ENCODE measurements at places on chromosomes 2 and 18.

- no peak for DNase-seq
Measured at GRCh38 chr2:160246356-160246755, 46.3 kb upstream of the ITGB6 start.

- no peak for DNase-seq
Measured at GRCh38 chr2:189096769-189097447, 82.7 kb downstream of the COL5A2 start.

DNA sequence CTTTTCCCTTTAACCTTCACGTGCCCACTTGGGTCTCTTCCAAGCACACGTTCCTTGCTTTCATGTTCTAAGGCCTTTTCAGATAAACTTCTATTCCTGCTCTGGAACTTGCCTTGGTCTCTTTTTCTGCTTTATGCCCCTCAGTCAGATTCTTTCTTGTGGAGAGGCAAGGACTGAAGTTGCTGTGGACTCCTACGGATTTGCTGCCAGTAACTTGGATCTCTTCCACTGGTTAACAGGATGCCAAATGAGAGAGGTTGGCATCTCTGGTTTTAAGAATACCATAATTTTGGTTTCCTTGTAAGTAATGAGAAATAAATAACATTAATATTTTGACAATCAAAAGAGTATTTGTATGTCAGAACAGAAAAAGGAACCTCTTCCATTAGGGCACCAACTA, 33.0 kb downstream of the COMMD1 start:
- DNase-seq, result no peak

DNA sequence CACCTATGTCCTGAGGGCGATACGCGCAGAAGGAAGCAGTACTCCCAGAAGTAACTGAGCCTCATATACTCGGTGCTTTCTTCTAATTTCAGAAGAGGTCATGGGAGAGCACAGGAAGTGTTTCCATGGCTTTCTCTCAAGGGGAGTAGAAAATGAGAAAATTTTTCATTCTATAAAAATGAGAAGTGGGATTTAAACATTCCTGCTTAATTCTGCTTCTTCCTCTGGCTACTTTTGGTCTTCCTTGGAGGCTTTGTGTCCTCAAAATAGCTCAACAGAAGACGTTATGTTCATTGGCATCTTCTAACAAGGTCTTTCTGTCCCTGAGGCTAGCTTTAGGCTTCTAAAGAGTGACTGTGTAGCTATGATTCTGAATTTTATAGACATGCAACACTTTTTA, 497.0 kb downstream of the TDRD15 start:
- no peak for DNase-seq

- DNase-seq, result no peak
Measured at GRCh38 chr2:134549104-134549503, 169.7 kb downstream of the TMEM163 start.

- DNase-seq, result no peak
Measured at GRCh38 chr2:223701761-223702160, 99.6 kb upstream of the SCG2 start.

DNA sequence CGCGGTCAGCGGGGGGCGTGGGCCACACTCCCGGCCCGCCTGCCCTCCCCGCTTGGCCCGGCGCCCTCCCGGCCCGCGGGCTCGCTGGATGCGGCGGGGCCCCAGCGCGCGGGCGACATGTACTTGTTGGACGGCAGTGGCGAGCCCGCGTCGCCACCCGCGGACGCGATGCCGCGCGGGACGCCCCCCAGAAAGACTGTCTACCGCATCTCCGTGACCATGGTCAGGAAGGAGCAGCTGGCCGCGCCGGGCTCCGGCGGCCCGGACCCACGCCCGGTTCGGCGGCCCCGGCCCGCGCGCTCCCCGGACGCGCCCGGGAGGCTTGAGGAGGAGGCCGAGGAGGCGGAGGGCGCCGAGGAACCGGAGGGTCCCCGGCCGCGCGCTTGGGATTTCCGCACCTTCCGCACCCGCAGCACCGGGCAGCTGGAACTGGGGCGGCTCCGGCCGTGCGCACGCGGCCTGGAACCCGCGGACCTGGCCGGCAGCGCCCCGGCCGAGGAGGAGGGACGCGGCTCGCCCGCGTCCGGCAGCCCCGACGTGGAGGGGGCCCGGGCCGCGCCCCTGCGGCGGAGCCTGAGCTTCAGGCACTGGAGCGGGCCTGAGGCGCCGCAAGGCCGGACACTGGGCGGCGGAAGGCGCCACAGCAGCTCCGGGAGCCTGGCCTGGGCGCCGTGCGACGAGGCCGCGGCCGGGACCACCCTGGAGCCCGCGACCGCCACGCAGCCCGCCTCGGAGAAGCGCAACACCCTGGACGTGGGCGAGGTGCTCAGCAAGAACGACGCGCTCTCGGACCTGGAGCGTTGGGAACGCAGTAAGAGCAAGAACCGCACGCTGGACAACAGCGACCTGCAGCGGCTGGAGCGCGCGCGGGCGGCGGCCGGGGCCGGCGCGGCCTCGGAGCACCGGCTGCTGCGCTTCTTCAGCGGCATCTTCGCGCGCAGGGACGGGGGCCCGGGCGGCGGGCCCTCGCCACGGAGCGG, 176.4 kb downstream of the AGAP1 start:
- DNase-seq, result peak; percentile 60

DNA sequence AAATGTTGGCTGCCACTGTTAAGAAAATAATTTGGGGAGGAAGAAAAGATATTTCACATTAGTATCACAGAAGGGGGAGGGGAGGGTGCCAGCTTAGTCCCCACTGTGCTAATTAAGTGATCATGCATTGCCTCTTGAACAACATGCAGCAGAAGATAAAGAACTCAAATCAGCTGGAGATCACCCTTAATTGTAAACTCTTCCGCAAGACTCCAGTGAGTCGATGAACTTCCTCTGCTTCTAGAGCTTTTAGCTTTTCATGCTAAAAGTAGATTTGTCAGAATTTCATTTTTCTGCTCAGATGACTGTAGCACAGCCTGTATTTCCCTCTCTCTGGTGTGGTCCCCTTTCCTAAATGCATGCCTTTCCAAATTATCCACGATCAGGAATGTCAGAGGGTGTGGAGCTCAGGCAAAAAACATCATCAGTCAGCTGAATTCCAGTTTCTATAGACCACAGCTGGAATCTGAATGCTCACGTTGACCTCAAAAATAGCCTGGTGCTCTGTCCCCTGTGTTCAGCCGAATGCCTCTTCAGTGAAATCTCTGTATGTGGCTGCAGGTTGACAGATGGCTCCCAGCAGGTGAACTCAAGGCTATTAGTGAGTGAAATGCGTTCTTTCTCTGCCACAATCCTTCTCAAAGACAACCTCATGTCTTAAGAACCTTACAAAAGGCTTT, 156.8 kb upstream of the UNC80 start:
- DNase-seq, result no peak

DNA sequence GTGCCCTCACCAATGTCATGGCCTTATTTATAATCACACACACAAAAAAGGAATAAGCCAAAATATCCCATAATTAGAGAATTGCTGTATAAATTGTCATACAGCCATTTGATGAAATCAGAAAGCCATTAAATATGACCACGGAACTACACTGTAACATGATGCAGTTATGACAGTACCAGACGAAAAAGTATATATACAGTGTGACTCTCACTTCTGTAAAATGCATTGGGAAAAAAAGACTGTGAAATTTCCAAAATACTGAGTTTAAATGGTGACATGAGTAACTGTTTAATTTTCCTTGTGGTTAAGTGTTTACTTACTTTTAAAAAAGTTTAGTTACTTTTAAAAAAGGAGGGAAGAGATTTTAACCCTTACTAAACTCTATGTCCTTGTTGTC, 25.4 kb downstream of the UXS1 start:
- DNase-seq, result no peak

DNA sequence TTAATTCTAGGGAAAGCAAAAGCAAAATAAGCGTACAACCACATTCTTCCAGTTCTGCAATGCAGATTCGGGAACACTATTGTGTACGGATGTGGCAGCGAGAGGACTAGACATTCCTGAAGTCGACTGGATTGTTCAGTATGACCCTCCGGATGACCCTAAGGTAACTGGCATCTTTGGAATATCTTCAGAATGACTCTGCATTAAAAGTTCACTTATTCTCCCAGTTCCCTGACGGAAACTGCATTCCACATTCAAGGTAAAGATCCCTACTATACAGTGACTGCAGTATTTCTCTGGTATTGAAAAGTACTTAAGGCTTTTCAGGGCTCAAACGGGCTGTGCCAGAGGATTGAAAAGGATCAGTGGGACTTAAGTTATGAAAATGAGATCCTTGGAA, 10.9 kb downstream of the DDX18 start:
- no peak for DNase-seq

- DNase-seq, result no peak
Measured at GRCh38 chr2:64655018-64655664, 1.4 kb upstream of the SERTAD2 start.

- DNase-seq, result no peak
Measured at GRCh38 chr18:47380153-47380552, 128.7 kb upstream of the SKOR2 start.

DNA sequence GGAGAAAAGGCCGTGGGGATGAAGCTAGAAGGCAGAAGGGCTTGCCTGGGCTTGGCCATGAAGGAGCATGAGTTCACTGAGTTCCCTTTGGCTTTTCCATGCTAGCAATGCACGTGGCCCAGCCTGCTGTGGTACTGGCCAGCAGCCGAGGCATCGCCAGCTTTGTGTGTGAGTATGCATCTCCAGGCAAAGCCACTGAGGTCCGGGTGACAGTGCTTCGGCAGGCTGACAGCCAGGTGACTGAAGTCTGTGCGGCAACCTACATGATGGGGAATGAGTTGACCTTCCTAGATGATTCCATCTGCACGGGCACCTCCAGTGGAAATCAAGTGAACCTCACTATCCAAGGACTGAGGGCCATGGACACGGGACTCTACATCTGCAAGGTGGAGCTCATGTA, 2.9 kb downstream of the CTLA4 start:
- no peak for DNase-seq

DNA sequence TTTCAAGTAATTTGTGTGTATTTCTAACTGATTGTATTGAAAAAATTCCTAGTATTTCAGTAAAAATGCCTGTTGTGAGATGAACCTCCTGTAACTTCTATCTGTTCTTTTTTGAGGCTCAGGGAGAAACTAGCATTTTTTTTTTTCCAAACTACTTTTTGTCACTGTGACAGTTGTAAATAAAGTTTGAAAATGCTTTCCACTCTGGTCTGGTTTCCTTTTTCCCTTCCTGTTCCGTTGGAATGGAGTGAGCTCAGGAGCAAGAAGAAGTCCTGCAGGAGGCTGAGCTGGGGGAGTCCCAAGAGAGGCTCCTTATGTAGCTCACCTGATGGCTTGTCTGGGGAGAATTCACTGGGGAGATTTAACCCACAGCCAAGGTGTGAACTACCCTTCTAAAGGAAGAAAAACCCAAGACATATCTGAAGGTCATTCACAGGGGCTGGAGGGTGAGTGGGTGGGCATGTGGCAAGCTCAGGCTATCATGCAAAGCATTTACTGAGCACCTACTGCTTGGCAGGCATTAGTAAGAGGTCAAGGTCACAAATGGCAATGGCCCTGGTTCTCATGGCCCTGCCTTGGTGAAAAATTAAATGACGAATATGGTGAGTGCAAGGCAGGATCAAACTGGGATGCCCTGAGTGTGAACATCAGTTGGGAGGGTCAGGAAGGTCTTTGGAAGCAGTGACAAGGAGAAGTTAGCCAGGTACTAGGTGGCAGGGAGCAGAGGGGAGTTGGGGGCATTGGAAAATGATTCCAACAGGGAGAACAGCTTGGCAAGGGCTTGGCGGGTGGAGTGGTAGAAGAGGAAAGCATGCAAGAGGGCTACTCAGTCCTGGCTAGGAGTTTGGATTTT, 28.7 kb downstream of the LBH start:
- DNase-seq, result no peak

DNA sequence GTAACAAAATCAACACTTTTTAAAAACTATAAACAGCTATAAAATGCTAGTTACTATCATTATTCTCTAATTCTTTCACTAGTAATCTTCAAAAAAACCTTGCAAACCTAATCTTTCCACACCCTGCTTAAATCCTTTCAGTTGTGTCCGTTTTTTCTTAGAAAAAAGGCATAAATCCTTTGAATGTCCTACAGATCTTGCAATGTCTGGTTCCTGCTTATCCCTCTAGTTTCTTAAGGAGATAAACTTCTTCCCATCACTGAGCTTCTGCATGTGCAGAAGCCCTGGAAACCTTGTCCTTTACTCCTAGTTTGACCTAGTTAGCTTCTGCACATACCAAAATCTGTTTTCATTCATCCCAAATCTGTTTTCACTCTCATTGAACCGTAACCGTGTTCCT, 1.3 kb upstream of the PNO1 start:
- DNase-seq, result no peak
